Activated T-helper 2 cell treated with anti-CD3 and anti-CD28 coated beads, Interferon-gamma antibody, Interleukin-2, Interleukin-4, amounts not matched to agents 10 μg/mL and 5 μg/mL and 100 μg/mL, durations not matched to agents 14 hours and 24 hours and 36 hours (primary cell): ENCODE measurements at places on chromosomes 6 and 20. TPM values are rescaled to one million over a fixed set of nuclear protein-coding genes. Genes with fewer than 3 reads are reported as not detected.

ASXL1 gene
- 141 and 145 TPM in 2 replicates for total RNA-seq

OXT gene
- total RNA-seq: 0.55 TPM in 1 of 2 replicates, not detected in the other

ECT2L gene
- not detected in 2 replicates for total RNA-seq

SMOC2 gene
- total RNA-seq: not detected in 2 replicates

CLVS2 gene
- total RNA-seq: not detected in 2 replicates

JAG1 gene
- total RNA-seq: 2.8 and 3.1 TPM in 2 replicates

PRKN gene
- 0.51 TPM in 1 of 2 replicates, not detected in the other for total RNA-seq

PARD6B gene
- total RNA-seq: 4.7 and 5.7 TPM in 2 replicates

IRF4 gene
- 1,053 and 1,062 TPM in 2 replicates for total RNA-seq

NKX2-2 gene
- not detected in 2 replicates for total RNA-seq

NKX2-4 gene
- total RNA-seq: not detected in 2 replicates

IYD gene
- not detected in 2 replicates for total RNA-seq

MUC22 gene
- total RNA-seq: not detected in 2 replicates

RAET1L gene
- not detected in 2 replicates for total RNA-seq

MAK gene
- total RNA-seq: 0.41 and 0.71 TPM in 2 replicates

EFCAB8 gene
- total RNA-seq: 0.37 and 0.52 TPM in 2 replicates

HLA-DQA2 gene
- total RNA-seq: 1.0 and 1.7 TPM in 2 replicates

GRM4 gene
- total RNA-seq: not detected in 2 replicates

DEFB132 gene
- total RNA-seq: not detected in 2 replicates

ARMC2 gene
- total RNA-seq: 1.9 and 2.7 TPM in 2 replicates

DACT2 gene
- total RNA-seq: 0.80 and 0.87 TPM in 2 replicates

C6orf132 gene
- total RNA-seq: 0.09 and 0.23 TPM in 2 replicates

BPIFB2 gene
- not detected in 2 replicates for total RNA-seq

TINAG gene
- total RNA-seq: not detected in 2 replicates
